ENCODE measurements at places on chromosomes 4 and X.
A peak's percentile ranks its signal among the peaks of the same experiment; 100 is the strongest.

- DNase-seq = no peak
These were observed 13.0 kb upstream of the RHOXF2 start for GRCh38 chrX:120145295-120145925.

GRCh38 chrX:47571215-47571614 is 10.2 kb downstream of the ARAF start:
- no peak for DNase-seq

DNA sequence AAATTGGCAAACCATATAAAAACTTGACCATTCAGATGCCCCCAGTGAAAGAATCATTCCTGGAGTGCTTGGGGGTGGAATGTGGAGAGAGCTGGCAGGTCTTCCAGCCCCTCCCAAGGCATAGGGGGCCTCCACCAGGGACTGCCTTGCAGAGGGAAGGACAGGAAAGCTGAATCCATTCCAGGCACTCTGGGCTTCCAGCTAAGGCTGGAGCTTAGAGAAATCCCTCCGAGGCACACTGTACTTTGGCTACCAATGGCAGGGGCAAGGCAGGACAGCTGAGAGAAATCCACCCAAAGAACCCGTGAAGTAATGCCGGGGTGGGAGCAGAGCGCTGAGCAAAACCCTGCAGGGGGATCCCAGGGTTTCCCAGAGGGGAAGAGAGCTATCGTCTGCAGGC is 4.0 kb downstream of the CENPU start:
- DNase-seq = no peak

- DNase-seq = no peak
These were observed 773 bp upstream of the ZNF827 start for GRCh38 chr4:145939441-145939750.

- DNase-seq = no peak
These were observed 368.5 kb upstream of the MAD2L1 start for GRCh38 chr4:120435179-120435578.

GRCh38 chr4:139557556-139558110 is 1.6 kb upstream of the SETD7 start:
- DNase-seq = no peak

GRCh38 chr4:38180456-38180855 is 220.3 kb downstream of the PTTG2 start:
- no peak for DNase-seq

DNA sequence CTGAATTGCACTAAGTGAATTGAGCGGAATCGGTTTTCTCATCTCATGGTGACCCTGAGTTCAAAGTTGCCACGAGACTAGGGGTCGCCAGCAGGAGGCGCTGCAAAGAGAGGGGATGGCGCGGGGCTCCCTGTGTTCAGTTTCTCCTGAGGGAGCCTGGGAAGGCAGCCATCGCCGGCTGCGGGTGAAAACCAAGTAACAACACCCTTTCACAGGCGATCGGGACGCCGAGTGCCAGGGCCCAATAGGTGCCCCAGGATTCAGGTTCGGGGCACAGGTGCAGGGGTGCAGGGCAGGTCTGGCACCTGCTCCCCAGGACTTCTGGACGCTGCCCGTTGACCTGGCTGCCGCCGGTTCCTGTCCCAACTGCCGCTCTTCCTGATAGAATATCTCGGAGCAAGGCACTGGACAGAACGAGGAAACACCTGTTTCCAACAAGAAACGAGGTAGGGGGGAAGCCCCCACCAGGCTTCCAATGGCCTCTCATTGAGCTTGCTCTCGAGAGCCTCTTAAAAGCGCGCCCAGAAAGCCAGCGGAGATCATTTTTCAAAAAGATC is 1.1 kb upstream of the FGF16 start:
- DNase-seq = peak; percentile 61

- peak; percentile 59 for DNase-seq
These were observed 25.0 kb downstream of the ASMTL start for GRCh38 chrX:1427756-1428155.

DNA sequence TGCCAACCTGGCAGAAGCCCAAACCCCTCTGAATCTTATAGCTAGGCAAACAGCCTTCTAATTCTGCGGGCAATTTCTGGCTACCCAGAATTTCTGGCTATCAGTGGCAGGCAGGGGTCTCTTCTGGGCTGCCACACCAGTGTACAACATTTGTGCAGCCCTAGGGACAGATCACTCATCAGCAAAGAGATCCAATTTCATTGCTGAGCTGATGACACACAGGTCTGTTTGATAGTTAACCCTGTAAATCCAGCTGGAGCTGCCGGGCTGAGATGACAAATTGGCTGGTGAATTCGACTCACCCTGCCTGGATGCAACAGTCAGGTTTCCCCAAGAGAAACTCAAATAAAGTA is 2.4 kb downstream of the MID1 start:
- DNase-seq = no peak

DNA sequence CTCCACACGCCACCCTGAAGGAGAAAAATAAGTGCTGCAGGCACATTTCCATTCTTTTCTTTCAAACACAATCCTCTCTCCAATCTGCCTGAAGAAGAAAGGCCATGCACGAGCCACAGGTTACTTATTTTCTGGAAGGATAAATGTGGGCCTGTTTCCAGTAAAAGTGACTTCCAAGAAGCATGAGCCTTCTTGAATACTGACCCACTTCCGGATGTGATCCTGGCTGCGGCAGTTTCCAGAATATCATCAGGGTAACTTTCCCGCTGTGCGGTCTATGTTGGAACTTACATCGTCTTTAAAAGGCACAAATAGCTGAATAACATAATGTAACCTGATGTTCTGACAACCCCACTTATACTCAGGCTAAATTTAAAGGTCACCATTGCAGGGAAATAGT is 66.3 kb upstream of the TAPT1 start:
- DNase-seq = no peak

DNA sequence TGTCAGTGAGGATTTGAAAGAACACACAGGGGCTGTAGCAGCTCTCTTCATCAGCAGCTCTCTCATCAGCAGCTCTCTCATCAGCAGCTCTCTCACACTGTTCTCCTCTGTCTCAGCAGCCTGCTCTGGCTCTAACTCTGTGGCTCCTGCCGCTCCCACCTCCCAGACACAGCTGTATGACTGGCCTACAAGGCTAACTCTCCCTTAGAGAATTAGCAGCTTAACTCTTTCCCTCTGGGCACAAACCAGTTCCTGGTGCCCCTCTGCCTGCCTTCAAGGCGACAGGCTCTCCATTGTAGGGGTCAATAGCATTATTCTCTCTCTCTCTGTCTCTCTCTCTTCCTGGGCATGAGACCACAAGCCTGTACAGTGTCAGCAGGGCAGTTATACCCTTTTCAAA is 385.6 kb upstream of the PCDH10 start:
- no peak for DNase-seq

DNA sequence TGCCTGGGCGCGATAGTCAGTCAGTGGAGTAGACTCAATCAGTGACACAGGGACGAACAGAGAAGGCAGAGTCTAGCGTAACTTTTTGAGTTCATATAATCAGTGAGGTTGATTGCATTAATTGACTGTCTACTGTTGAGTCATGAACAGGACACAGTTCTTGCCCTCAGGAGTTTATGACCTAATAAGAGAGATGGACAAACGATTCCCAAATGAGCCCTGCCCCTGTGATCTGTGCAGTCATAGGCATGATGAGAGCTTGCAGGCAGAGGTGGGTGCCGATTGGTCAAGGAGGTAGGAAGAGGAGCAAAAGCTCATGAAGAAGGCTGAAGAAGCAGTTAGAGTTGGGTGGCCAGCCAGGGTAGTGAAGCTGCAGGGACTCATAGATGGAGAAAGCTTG is 57.1 kb downstream of the ADD1 start:
- DNase-seq = no peak

DNA sequence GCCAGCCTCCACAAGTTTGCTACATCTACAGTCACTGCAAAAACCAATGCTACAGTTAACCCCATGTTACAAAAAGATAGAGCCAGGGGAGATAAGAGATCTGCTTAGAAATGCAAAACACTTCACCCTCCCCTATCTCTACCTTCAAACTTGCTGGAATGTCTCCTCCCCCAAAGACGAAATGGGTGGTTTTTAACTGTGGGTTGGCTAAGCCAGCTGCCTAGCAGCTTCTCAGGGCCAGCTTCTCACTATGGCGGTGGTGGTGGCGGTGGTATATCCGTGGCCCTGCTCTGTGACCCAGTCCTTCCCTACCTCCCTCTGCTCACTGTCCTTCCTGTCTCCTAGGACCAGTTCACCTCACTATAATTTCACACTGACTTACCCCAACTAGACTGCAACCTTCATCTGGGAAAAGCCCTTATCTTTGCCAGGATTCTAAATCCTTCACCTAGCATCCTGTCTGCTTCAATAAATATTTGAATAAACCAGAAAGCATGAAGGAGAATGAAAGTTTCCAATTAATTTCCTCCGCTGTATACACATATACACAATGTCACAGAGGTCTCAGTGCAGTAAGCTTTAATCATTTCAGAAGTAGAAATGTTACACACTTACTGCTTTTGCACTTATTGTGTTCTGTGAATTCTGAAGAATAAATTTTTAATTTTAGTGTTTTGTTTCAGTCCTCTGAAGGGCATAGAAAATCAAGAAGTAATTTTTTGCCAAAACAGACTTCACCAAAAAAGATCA is 46.3 kb downstream of the SH3KBP1 start:
- no peak for DNase-seq

GRCh38 chrX:74248889-74249288 is 55.1 kb upstream of the ZCCHC13 start:
- no peak for DNase-seq

DNA sequence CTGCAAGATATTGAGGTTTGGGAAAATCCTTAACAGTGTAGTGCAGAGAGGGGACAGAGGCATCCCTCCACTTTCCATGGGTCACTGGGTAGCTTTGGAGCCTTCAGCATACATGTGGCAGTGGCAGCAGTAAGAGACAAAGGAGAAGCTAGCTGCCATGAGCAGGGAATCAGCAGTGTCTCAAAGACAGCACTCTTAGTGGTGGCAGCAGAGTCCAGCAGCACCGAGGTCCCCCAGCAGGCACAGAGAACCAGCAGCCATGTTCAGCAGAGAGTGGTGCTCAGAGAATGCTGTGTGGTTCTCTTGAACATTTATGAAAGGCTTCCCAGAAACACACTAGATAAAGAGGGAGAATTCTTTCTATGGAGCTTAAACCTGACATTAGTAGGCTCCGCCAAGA is 308.5 kb downstream of the CENPC start:
- no peak for DNase-seq

DNA sequence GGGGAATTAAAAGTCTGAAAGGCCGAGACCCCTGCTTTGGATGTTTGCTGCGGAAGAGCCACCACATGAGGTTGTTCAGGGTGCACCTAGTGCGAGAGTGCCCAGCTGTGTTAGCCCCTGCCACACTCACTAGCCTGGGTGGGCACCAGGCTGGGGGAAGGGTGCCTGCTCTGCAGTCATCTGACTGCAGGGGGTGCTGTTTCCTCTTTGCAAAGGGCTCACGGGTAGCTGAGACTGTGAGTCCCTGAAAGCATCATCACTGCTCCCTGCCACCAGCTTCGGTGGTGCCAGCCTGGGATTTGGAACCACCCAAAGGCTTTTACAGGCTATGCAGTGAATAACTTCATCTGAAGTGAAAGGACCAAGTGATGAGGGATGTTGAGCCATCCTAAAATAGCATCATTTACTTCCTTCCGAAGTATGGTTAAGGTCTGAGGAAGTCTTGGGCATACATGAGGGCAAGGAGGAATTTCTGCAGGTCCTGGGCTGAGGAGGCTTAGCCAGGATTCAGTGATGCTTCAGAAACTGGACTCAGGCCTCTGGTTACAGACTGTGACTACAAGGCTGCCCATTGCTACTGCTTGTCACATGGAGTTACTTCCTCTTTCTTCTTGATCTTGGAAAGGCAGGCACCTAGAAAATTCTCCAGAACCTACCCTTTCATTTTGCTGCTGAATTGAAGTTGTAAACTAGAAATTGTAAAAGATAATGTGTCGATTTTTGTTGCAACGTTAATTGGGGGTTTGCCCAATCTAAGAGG is 293.2 kb upstream of the PRPS2 start:
- DNase-seq = no peak

DNA sequence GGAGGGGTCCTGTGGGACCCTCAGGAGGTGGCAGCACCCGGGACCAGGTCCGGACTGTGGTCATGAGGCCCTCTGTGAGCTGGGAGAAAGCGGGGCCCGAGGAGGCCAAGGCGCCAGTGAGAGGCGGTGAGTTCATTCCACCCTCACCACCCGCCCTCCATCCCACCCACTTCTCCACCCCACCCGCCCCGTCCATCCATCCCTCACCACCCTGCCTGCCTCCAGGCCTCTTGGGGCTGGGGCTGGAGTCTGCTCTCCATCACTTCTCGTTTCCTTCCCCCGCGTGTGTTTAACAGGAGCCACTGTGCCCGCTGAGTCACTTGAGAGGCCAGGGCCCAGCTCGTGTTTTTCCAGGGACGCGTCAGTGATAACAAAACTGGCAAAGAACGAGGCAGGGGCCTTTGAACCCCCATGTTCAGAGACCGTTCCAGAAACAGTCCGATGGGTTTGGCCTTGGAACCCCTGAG is 6.2 kb downstream of the SH3TC1 start:
- DNase-seq = no peak

DNA sequence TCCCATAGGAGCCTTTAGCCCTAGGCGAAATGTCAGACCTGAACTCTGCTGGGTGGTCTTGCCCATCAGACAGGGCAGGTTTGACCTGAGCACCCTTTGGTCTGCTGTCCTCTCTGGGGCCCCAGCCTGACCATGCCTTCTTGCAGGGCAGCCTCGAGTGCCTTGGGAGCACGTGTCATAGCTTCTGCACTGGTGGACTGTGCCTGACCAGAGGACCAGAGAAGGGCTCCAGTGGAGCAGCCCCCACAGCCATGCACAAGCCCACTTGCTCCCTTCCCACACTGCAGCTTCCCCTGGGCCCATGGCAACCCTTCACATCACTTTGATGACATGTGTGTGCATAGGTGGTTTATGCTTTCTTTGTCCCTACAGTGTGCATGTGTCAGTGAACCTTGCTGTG is 394.0 kb downstream of the TEX13C start:
- no peak for DNase-seq

- DNase-seq = no peak
These were observed 87.7 kb upstream of the WWC2 start for GRCh38 chr4:183011213-183011907.

DNA sequence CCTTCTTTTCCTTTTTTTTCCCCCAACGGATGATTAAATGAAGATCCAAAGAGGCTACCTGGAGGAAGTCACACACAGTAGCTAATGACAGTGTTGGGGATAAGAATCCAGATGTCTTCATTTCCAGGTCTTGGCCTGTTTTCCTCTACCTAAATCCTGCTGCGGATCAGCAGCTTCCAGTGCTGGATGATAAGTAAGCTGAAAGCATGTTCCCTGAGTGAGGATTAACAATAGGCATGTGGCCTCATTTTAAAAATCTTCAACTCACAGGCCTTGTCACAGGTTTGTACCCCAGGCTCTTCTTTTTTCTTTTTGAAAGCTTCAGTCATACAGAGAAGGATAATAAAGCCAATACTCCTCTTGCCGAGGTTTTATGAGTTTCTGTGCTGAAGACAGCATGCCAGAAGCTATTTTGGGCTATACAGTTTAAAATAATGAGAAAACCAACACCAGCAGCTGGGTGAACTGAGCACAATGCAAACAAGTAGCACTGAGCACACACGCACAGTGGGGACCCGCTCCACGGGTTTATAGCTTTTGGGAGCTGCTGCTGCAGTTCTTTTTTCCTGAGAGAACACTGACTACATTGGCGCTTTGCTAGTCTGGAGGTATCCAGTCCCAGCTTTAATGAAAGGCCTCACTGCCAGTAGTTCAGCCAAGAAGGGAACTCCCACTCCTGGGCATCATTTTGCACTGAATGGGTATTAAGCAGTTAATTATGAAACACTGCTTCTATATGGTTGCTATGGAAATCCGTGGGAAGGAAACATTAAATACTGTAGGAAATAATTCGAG is 184.2 kb upstream of the CTSO start:
- no peak for DNase-seq

Data from upper lobe of right lung (tissue), 1 donor.